ENCODE measurements at places on chromosomes 12 and 14. TPM values are rescaled to one million over a fixed set of nuclear protein-coding genes. Genes with fewer than 3 reads are reported as not detected.

The ACOT6 gene
- total RNA-seq, result not detected

The INHBE gene
- total RNA-seq, result 0.12 TPM

The GPR65 gene
- total RNA-seq, result not detected

The GCH1 gene
- total RNA-seq, result 1.8 TPM

The AICDA gene
- not detected for total RNA-seq

The ANKRD33 gene
- total RNA-seq, result 0.24 TPM

All from A549 treated with RU486 at 1 μM for 4 hours (cell line).